ENCODE measurements at places on chromosomes 4 and X. TPM values are rescaled to one million over a fixed set of nuclear protein-coding genes. Genes with fewer than 3 reads are reported as not detected.

Gene USP17L13
- not detected for total RNA-seq

Gene ABCG2
- total RNA-seq, result 0.75 TPM

Gene IL13RA2
- 0.31 TPM for total RNA-seq

Gene CXCL8
- total RNA-seq, result 1.9 TPM

Gene SYTL5
- not detected for total RNA-seq

Gene FATE1
- total RNA-seq, result not detected

Gene CENPVL2
- total RNA-seq, result not detected

Gene ARHGAP10
- 34.6 TPM for total RNA-seq

Gene ANTXR2
- 21.0 TPM for total RNA-seq

Gene TMPRSS11F
- not detected for total RNA-seq

Data from gastrocnemius medialis (tissue), 4 donors.